ENCODE measurements at places on chromosomes 7 and 10.

DNA sequence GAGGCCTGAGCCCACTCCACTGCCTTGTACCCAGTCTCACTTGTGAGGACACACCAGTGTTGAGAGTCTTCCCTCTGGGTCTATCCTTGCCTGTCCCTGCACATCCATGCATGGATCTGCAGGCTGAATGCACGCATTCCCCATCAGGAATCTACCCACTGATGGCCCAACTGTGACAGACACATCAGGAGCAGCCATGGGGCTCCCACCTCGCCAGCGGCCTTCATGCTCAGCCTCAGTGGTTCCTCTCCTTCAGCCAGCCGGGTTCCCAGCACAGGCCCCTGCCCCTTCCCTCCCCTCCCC lies 21.3 kb downstream of the ANTXRL start:
- DNase-seq, result no peak

GRCh38 chr10:23525406-23525805 lies 86.5 kb downstream of the OTUD1 start:
- no peak for DNase-seq

DNA sequence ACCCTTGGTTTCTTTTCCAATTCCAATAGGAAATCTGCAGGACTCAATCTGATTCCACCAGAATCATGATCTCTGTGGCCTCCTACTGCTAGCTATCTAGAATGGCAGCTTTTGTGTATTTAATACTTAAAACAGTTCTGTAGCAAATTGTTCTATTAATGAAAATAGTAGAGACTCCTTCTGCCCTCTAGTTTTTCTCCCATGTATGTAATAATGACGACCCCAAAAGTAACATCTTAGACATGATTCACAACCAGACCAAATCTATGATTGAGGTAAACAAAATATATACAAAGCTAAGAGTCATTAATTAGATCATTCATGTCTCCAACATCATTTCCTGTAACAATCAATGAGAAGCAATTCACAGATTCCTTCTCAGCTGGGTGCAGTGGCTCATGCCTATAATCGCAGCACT lies 259.1 kb upstream of the MKLN1 start:
- no peak for DNase-seq

- DNase-seq, result no peak
These were observed 154.4 kb upstream of the C7orf33 start for GRCh38 chr7:148436135-148436534.

GRCh38 chr7:42677751-42678699 lies 233.8 kb downstream of the C7orf25 start:
- no peak for DNase-seq

DNA sequence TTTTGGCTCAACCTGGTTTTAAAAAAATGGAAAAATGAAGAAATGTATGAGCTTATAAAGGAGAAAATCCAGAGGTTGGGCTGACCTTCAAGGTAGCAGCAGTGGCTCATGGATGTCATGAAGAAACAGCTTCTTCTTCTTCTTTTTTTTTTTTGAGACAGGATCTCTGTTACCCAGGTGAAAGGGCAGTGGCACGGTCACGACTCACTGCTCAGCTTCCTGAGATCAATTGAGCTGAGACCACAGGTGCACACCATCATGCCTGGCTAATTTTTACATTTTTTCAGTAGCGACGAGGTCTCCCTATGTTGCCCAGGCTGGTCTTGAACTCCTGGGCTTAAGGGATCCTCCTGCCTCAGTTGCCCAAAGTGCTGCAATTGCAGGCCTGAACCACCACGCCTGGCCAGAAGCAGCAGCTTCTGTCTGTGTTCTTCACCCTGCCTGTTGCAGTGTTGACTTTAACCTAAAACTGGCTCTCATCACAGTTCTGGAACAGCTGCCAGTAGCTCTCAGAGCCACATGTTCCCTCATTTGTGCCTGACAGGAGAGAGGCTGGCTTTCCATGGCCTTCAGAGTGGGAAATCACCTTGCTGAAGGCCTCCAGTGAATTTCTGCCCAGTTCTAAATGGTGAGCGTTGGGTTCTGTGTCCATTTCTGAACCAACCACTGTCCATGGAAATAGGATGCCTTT lies 117.7 kb downstream of the PFKFB3 start:
- DNase-seq, result no peak

GRCh38 chr7:127765150-127765549 lies 113.2 kb downstream of the SND1 start:
- no peak for DNase-seq

DNA sequence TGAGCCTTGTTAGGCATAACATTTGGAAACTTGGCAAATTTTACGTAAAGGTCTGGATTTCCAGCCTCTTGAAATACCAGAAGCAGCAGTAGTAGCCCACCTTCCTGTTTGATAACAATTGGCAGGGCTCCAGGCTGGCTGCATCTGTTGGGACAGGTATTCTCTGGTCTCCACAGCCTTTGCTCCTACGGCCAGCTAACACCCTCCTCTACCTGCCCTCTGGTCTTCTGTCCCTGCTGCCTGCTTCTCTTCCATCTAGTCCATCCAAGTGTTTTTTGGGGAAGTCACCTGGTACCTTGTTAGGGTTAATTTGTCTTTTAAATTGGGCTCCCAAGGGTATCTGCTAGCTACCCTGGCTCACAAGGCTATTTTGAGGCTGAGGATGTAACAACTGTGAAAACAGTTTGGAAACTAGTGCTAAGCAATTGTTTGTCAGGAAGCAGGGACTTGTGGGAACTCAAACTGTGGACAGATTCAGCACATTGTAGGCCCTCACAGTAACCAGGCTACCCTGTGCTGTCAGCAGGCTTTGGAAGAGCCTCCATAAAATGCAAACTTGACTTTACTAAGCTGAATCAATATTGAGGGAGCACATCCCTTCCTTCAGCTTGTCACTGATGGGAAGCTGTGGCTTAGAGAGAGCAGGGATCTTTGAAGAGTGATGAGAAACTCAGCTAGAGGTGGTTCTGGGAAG lies 8.5 kb downstream of the RPS24 start:
- DNase-seq, result no peak

DNA sequence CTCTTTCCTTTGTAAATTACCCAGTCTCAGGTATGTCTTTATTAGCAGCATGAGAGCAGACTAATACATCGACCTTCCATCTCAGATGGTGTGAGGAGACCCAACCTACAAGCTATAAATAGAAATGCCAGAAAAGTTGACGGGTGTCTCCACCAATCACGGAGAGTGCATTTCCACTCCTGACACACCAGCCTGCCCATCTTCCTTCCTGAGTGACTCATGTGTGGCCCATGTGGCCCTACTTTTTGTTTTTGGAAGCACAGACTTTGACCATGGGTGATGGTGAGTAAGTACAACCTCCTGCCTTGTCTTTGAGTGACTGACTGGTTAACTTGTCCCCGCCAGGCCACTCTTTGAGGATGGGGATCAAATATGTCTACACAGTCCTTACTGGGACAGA lies 147.0 kb downstream of the OAT start:
- DNase-seq, result no peak

GRCh38 chr10:23521735-23522134 lies 82.9 kb downstream of the OTUD1 start:
- no peak for DNase-seq

GRCh38 chr10:35172146-35172545 lies 45.5 kb downstream of the CREM start:
- DNase-seq, result no peak

DNA sequence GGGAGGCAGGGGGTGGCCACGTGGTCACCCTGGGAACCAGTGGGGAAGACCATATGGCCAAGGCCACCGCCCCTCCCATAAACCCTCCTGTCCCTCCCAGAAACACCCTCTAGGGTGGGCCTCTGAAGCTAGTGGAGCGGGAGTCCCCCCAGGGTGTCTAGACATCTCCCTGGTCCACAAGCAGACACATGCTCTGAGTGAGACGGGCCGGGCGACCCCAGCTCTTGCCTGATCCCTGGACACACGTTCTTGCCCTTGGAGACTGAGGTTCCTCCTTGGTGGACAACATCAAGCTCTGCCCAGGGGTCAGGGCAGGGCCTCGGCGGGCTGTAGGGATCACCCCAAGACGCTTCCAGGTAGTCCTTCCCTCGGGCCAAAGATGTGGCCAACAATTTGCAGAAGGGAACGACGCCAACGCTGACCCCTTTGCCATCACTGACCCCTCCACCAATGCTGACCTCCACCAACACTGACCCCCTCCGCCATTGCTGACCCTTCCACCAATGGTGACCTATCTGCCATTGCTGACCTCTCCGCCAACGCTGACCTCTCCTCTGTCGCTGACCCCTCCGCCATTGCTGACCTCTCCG lies 57.1 kb downstream of the FOXL3 start:
- no peak for DNase-seq

- DNase-seq, result no peak
These were observed 41.6 kb upstream of the EPHB6 start for GRCh38 chr7:142813226-142813625.

DNA sequence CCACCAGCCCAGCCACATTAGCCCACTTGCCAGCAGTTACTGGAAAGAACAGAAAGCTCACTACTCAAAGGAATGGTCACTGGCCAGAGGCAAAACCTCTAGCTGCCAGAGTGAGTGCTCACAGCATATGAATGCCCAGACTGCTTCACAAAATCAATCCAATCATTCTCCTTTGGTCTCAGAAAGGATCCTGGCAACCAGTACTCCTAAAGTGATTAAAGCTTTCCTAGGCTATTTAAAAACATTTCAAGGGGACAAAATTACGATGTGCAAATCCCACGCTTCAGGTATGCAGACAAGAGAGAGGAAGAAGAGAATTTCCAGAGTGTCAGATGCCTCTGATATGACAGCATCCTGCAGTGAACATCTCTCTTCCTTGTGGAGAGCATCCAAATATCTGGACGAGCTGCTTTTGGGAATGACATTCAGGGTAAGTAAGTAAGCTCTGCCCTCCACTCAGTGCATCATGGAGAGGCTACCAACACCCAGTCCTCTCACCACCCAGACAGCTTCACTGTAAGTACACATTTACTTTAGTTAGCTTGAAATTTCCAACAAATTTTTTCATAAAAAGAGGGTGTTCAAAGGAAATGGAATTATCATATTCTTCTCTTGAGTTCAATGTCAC lies 25.1 kb downstream of the ICA1 start:
- DNase-seq, result no peak

GRCh38 chr7:69735582-69735981 lies 137.3 kb downstream of the AUTS2 start:
- DNase-seq, result no peak

DNA sequence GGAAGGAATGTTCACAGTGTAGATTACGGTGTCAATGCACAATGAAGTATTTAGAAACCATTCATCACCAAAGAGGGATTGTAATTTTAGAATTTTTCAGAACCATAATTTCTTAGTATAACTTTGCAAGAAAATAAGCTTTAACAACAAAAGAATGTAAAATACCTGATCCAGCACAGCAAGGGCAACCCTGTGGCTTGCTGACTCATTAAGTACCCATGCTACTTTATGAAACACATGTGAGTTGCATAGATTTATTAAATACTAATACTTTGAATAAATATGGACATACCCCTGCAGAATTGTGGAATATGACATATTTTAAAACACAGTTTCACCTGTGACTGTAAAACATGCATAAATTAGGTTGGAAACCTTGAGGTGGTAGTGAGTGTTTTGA lies 281.3 kb downstream of the ZNF248 start:
- DNase-seq, result no peak

- peak; percentile 52 for DNase-seq
These were observed 193.2 kb downstream of the GALNT17 start for GRCh38 chr7:71325151-71325550.

- DNase-seq, result no peak
These were observed 11.8 kb downstream of the SFXN2 start for GRCh38 chr10:102726274-102726673.

- no peak for DNase-seq
These were observed 41.4 kb upstream of the ANLN start for GRCh38 chr7:36348256-36348655.

DNA sequence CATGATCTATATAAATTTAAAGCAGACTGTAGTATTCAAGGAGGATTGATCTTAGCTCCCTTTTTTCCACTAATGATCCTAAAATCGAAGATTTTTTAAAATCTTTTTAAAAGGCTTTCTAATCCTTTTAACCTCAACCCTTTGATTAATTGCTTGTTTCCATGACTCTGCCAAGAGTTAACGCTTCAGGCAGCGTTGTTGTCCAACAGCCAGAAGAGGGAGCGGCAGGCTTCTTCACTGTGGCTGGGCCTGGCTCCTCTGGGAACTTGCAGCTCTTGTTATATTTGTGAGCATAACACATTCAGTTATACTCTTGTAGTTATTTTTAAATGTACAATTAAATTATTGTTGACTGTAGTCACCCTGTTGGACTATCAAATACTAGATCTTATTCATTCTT lies 26.3 kb downstream of the CRCP start:
- DNase-seq, result peak; percentile 3

- no peak for DNase-seq
These were observed 100.0 kb downstream of the INPP5A start for GRCh38 chr10:132637477-132638129.

GRCh38 chr10:62514079-62514693 lies 140.0 kb downstream of the ZNF365 start:
- DNase-seq, result no peak

GRCh38 chr10:124717041-124717757 lies 27.0 kb downstream of the FAM53B start:
- DNase-seq, result no peak

- DNase-seq, result no peak
These were observed 142.1 kb downstream of the PHTF2 start for GRCh38 chr7:77940647-77941046.

GRCh38 chr7:100082978-100083377 lies 1.5 kb upstream of the ZNF3 start:
- DNase-seq, result no peak

DNA sequence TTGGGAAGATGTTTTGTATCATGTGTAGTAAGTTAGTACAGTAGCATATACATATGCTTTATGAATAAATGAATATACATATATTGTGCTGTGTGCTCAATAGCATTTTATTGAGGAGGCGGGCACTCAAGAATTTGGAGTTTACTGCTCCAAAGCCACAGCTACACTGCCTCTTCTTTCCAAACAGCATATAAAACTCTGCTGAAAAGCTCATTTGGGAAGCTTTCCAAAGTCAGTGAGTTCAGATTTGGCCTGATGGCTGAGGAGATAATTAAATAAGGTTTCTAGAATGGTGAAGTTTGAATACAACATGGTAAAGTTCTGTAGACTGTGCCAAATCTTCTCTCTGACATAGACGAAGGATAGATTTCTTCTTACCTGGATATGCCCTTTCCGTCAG lies 29.8 kb downstream of the CDK1 start:
- DNase-seq, result no peak

Measured in cerebellar nuclear complex (tissue), 1 donor.